AG04449 (cell line): ENCODE measurements at places on chromosomes 5 and 9.

DNA sequence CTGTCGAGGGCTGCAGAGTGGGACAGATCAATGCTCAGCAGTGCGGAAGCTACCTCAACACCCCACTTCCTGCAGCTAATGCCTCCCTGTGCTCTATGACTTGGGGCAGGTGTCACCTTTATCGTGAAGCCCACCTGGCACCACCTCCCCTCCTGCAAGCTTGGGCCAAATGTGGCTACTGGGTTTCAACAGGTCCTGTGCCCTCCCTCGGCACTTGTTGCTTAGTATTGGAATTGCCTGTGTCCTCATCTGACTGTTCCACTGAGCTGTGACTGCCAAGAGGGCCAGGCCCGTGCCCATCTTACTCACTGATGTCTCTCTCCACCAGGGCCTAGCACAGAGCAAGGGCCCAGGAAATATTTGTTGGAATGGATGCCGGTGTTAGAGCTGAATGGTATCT lies 9.4 kb downstream of the SLC27A4 start:
- DNase-seq: no peak

- no peak for DNase-seq
Measured at GRCh38 chr5:15620501-15620900, 120.5 kb downstream of the FBXL7 start.

DNA sequence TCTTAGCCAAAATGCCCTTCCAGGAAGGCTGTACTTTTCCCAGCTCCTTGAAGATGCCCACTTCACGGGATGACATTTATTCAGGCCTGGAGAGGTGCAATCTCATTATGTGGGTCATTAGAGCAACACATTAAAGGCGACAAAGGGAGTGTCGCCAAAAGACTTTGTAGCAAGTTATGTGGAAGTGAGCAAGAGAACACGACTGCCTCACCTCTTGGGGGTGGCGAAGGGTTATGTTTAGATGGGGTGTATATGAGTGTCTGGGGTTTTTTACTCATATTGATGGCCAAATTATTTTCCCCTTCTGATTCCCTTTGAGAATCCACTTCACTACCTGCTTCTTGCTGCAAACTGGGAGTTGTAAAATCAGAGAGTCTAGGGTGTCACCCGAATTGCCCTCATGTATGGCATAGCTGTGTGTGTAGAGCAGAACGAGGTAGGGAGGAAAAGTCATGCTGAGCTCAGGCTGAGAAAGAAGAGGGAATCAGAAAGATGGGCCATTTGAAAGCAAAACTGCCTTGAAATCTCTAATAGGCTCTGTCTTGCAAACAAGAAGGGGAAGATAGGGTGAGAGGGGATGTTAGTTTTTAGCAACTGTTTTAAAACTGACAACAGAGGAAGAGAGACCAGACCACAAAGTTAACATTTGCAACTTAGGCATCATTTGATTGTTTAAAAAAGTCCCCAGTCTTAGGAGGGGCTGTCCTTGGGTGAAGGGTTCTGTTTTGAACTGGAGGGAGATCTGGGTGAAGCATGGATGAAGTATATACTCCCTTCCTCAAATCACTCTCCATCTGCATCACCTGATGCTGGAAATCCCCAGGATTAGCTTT lies 97.1 kb upstream of the IL12B start:
- no peak for DNase-seq

DNA sequence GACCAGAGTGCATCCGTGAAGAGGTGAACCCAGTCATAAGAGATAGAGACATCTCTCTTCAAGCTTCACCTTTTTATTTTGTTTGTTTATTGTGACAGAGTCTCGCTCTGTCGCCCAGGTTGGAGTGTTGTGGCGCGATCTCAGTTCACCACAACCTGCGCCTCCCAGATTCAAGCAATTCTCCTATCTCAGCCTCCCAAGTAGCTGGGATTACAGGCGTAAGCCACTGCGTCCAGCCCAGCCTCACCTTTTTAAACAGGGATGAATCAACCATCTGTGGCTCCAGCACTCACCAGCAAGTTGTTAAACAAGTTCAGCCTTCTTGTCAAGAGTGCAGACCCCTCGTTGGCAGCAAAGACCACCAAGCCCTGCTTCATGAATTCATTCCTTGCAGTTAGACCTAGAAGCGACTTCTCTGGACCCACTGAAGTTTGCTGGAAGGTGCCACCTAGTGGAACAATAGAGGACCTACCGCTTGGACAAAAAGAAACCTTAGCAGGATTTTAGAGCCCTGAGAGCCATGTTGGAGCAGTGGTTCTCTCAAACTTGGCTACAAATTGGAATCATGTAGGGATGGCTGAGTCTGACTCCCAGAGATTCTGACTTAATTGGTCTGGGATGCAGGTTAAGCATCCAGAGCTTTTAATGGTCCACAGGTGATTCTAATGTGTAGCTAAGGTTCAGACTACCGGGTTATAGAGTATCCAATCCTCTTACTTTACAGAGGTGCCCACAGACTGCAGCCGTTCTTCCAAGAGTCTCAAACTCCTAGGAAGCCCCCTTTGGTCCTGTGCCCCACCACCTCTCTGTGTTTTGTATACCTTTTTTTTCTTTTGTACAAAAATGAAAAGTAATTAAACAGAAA lies 10.5 kb upstream of the GALNT10 start:
- no peak for DNase-seq

- no peak for DNase-seq
Measured at GRCh38 chr5:7010591-7010990, 297.4 kb downstream of the TENT4A start.

DNA sequence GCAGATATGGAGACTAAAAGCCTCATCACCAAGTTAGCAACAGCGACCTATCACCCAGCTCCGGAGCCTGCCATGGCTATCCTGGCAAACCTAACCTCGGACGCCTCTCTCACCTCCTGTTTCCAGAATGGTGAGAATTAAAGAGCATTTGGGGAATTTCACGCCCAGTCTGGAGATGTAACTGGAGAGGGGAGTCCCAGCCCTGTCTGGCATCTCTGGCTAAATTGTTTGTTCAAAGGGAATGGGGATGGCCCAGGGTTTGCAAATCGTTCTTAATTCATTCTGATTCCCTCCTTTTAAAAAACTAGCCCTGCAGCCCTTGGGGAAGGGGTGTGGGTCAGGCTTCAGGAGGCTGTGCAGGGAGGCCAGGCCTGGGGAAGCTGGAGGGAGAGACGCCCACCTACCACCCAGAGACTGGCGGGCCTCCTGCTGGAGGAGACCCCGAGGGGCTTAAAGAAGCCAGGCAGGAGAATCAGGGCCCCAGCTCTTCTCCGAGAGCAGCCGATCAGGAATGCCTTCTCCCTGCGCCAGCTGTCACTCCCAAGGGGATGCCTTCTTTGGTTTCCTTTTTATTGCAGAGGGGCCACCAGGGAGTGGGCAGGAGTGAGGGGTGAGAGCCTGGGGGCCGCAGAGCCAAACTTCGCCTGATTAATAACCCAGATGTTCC lies 964 bp upstream of the COL5A1 start:
- no peak for DNase-seq

- no peak for DNase-seq
Measured at GRCh38 chr5:58454025-58454424, 5.9 kb downstream of the PLK2 start.

GRCh38 chr9:81132318-81132717 lies 557.0 kb downstream of the TLE1 start:
- DNase-seq: no peak

DNA sequence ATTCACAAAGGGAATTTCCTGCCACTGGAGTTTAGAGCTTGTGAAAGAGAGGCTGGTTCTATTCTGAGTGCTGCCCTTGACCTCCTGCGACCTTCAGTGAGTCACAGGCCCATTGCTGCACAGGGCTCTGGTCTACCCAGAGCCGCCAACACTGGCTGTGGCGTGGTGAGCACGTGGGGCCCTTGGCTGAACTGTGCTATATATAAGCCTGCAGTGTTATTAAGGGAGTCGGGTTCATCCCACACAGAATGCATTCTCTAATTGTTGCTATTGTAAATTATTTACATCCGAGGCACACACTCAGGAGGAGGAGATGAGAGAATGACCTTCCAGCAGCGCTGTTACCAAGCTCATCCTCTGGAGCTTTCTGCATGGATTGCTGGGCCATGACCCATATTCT lies 47.1 kb downstream of the BRINP1 start:
- no peak for DNase-seq

DNA sequence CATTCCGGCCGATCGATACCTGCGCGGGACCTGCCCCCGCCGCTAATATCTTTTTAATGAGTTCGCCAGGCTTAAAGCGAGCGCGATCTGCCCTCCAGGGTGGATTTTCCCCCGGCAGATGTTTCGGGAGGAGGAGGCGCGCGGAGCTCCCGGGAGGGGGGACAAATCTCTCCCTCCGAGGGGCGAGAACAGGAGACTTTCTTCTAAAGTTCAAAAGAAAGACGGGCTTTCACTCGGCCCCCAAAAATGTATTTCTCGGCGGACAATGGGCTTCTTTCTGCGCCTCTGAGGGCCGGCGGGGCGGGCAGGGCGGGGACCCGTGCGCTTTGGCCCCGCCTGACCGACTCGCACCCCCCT lies 4.1 kb upstream of the PRDM12 start:
- DNase-seq: no peak

GRCh38 chr5:139659695-139660101 lies 11.5 kb downstream of the CXXC5 start:
- DNase-seq: no peak

GRCh38 chr9:134178394-134178767 lies 14.0 kb upstream of the RNU6ATAC start:
- DNase-seq: no peak

DNA sequence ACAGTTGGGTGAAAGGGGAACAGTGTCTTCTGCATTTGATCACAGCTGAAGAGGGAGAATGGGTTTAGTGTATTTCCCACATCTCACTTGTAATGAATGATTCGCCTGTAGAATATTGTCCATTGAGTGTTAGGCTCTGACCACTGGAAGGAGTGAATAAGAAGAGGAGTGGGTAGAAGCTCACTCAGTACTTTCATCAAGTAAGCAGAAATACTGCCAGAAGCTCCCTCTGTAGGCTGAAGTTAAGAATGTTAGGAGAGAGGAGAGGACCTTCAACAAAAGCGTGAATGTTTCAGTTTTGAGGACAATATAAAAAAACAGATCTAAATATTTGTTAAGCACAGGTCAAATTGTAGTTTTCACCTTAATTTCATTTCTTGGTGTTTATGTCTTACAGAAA lies 27.5 kb downstream of the FSD1L start:
- peak; percentile 23 for DNase-seq

GRCh38 chr9:134191455-134192209 lies 27.3 kb upstream of the RNU6ATAC start:
- DNase-seq: no peak

GRCh38 chr9:123686131-123686828 lies 243.6 kb downstream of the DENND1A start:
- DNase-seq: no peak

DNA sequence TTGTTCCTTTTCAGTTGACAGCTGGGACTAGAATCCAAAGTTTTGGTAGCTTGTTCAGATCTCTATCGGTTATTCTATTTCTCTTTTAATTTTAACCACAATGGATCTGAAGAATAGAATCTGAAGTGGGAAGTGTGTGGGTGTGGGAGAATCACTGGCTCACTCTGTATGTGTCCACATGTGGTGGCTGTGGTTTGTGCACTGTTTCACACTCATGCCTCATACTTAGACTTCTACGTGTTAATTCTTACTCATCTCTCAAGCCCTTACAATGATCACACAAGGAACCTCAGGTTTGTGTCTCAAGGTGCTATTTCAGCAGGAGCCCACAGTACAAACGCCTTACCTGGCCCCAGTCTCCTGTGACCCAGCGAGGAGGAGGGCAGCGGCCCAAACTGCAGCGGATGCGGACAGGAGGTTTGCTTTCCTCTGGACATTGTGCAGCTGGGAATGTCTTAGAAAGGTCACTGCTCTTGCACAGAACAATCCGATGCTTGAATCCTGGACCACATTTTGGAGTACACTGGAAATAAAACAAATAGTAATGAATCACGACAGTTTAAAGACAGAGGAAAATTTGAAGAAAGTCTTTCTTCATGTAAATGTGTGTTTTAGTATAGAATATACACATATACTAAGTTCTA lies 309.1 kb downstream of the ADAMTS6 start:
- peak; percentile 40 for DNase-seq

DNA sequence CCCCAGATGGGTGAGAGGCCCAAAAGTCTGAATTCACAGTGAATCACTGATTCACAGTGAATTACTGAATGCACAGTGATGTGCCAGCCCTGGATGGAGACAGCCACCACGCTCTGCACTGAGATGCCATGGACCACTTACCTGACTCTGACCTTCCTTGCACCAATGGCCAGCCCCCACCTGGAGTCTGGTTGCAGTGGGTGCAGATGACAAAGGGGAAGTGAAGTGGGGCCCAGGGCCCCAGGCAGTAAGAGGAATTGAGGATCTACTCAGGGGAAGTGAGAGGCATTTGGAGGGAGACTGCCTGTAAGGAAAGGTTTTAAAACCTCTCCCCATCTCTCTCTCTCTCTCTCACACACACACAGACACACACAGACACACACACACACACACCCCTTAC lies 412.1 kb downstream of the CYLC2 start:
- DNase-seq: no peak

DNA sequence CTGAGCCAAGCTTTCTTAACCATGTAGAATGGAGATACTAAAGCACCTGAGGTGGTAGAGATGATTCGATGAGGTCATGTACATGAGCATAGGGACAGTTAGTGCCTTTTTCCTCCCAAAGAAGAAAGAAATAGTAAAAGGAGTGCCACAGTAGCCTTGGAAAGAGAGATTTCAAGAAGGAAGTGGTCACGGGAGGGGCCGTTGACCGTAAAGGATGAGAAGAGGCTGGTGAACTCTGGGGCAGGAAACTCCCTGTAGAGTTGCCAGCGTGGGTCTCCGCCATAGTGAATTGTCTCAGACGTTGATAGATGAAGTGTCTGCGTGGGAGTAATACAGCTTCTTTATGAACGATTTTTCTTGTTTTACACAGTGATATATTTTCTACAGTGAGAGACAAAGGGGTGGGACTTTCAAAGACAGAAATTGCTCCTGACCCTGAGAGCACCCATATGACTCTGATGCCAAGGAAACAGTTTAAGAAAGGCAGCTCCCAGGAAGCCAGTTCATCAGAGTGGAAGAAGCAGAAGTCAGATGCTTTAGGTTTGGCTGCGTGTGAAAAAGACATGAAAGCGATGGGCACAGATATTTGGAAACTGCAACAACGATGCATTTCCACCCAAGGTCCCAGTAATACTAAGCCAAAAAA lies 41.3 kb downstream of the UGCG start:
- DNase-seq: no peak

DNA sequence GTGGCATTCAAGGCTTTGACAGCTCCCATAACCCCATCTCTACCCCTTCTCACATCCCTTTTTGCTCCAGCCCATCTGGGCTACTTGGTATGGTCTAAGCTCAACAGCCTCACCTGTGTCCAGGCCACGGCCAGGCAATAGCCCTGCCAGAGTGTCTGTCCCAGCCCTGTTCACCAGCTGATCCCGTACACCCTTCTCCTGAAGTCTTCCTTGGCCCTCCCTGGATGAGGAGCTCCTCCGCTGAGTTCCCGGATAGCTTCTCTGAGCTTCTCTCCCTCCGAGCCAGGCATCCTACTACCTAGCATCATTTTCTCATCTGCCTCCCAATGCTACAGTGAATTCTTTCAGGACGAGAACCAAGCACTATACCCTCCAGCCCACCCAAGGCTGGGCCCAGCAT lies 208.2 kb downstream of the DAB2IP start:
- no peak for DNase-seq

- no peak for DNase-seq
Measured at GRCh38 chr5:149656576-149657182, 73.4 kb upstream of the PPARGC1B start.
